NCI-H187 (cell line): ENCODE measurements at places on chromosomes 16 and 17.

DNA sequence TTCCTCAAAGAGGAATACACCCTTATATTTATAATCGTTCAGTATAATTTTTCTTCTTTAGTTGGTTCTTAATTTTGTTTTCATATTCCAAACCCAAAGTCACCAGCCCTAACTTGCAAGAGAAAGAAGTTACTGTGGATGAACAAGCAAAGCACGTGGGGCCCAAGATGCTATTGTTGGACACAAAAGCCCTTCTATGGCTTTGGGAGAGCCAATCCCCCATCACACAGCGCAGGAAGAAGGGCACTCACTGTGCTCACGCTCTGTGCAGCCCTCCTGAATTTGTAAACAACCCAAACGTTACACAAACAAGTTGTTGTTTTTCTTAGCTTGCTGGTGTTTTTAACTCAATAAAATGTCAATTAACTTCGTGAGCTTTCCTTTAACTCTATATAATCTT lies 22.5 kb downstream of the SPPL2C start:
- no peak for DNase-seq

GRCh38 chr16:57634171-57634570 lies 5.7 kb downstream of the ADGRG1 start:
- DNase-seq: no peak

DNA sequence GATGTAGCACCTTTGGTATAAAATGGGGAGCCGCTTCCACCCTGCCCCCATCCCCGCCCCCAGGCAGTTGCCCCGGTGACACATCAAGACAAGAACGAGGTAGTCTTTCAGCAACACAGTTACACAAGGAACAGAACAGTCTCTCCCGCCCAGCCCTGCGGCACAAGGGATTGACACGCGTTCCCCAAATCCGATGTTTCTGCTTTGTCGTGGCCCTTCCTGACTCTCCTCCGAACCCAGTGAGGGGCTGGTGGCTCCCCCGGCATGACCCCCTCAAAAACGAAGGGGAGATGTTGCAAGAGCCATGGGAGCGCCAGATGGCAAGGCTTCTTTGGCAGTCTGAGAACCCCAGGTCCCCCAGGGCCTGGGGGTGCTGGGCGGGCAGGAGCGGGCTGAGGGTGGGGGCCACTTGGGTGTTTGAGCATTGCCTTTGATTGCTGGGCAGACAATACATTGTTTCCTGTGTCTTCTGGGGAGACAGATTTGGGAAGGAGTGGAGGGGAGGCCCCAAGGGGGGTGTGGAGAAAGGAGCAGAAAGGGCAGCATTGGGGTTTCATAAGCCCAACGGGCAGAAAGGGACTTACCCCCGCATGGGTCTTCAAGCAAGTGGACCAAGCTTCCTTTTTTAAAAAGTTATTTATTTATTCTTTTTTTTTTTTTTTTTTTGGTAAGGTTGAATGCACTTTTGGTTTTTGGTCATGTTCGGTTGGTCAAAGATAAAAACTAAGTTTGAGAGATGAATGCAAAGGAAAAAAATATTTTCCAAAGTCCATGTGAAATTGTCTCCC lies 16.6 kb downstream of the COL1A1 start:
- no peak for DNase-seq

GRCh38 chr16:473046-474043 lies 47.9 kb downstream of the RAB11FIP3 start:
- peak; percentile 28 for DNase-seq

- no peak for DNase-seq
These were observed 50.9 kb downstream of the MRC2 start for GRCh38 chr17:62678214-62678919.
